ENCODE measurements at places on chromosomes 13 and 19. TPM values are rescaled to one million over a fixed set of nuclear protein-coding genes. Genes with fewer than 3 reads are reported as not detected.

- no peak for DNase-seq
Observed at GRCh38 chr19:33438987-33439781, 65.7 kb downstream of the CEBPG start.

DNA sequence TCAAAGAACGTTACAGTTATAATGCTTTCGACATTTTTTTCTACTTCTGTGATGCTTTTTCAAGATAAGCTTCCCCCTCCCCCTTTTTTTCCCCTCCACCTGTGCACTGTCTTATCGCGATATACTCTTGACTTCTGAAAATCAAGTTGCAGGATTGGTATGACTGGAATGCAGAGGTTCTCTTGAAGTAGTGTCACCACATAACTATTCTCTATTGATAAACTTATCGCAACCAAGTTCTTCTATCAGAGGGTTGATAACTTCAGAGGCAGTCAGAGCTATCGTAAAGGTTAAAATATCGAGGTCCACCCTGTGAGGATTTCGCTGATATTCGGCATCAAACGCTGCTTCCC, 820 bp downstream of the EID2 start:
- DNase-seq: peak; percentile 98

DNA sequence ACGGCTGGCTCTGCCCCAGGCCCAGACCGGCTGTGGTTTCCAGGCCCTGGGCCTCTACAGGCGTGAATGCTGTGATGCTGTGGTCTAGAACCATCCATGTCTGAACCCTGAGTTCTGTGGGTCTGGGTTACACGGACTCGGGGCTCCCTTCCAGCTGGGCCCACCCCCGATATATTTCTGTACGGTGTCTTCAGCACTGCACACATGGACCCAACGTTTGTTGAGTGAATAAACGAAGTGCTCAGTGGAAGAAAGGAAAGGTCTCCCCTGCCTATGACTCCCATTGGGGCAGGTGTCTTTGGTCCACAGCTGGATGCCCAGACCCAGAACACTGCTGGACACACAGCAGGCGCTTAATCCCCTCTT, 6.7 kb downstream of the TEKTIP1 start:
- no peak for DNase-seq

- DNase-seq: no peak
Observed at GRCh38 chr13:42116225-42116624, 67.8 kb downstream of the DGKH start.

DNA sequence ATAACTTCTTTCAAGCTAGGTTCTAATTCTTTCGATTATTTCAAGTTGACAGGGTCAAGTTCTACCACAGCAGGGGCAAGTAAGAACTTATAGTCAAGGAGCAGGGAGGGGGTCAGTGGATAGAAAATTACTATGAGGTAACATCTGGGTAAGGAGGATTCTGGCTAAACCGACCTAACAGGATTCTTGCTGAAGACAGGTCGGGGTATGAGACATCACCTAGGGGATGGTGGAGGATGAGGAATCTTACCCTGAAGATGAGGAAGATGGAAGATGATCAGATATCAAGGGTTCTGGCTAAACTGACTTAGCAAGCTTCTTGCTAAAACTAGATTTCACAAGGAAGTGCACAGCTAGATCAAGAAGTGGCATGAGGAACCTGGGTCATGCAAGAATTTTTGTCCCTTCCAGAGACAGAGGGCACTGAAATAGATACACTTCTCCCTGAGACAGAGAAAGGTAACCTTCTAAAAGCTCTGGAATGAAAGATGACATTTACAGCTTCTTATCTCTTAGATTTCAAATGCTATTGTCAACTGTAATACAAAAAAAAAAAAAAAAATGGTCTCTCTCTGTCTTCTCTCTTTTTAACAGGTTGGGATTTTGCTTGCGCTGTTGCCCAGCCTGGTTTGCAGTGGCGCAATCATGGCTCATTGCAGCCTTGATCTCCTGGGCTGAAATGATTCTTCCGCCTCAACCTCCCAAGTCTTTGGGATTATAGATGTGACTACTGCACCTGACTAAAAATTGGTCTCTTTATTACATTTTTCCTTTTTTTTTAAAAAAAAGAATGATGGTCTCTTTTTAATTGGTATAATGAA, 9.6 kb upstream of the METTL21C start:
- no peak for DNase-seq

DNA sequence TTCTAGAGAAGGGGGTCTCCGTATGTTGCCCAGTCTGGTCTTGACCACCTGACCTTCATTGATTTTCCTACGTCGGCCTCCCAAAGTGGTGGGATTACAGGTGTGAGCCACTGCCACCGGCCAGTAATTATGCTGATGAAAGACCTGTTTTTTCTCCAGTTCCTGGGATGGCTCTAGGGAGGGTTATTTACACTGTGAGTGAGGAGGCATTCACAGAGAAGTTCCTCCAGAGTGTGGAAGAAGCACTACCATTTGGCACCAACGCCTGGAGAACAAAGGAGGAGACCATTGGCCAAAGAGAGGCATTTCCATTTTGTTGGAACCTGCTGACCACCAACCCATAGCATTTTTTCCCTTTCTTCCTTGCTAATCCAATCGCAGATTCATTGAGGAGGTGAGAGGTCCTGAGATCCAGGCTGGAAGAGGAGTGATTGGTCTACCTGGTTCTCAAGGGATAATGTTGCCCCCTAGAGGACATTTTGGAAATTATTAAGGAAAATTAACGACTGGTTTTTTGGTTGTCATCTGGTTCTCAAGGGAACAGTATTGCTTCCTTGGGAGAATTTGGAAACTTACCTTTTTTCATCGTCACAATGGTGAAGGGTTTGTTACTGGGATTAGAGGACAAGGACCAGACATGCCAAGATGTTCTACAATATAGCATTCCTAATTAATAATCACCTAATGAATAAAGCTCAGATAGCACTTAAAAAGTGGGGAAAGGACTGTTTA, 5.5 kb upstream of the SAE1 start:
- no peak for DNase-seq

- no peak for DNase-seq
Observed at GRCh38 chr19:9009431-9009830, 778 bp downstream of the MUC16 start.

DNA sequence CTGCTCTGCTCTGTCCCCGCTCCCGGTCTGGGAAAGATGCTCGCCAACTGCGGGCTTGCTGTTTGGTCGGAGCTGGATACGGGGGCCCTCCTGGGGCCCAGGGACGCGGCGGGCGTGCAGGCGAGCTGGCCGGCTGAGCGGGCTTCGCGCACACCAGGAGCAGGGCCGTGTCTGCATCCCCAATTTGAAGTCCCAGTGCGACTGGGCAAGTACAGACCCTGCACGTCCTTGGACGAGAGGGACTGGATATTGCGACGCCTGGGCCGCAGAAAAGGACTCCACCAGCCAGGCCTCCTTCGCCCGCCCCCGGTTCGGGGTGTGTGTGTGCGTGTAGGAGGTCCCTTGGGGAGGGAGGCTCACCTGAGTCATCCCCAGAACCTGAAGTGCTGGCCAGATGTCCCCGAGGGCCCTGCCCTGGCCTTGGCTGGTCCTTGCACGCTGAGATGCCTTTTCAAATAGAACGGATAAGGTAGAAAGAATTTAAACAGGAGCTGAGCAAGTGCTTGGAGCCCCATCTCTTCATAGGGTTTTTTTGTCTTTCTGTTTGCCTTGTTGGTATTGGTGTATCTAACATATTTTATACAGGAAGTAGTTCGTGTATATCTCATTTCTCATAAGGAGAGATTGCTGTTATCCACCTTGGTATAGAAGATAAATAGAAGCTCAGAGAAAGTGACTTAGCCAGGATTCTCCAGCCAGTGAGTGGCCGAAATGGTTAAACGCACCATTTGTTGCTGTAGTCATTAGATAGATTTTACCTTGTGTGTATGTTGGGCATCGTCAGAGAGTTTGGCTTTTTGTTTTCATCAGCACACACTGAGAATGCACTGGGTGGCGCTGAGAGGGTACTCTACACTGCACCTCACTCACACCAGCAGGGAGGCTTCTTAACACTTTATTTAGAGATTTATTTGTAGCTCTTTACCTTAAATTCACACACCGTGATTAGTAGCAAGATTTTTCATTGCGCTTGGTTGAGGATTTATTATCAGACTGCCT, 1.1 kb downstream of the NAXD start:
- no peak for DNase-seq

DNA sequence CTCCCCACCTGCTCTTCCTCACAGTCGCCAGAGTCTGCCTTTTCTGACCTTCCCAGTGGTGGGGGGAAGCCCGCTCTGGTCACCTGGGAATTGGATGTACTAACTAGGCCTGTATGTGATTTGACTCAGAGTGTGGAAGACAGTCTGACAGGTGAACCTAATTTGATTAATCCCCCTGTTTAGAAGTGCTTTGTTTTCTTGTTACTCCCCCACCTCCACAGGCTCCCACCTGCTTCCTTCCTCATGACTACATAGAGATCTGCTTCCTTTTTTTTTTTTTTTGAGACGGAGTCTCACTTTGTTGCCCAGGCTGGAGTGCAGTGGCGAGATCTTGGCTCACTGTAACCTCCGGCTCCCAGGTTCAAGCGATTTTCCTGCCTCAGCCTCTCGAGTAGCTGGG, 44.0 kb downstream of the COG3 start:
- DNase-seq: no peak

DNA sequence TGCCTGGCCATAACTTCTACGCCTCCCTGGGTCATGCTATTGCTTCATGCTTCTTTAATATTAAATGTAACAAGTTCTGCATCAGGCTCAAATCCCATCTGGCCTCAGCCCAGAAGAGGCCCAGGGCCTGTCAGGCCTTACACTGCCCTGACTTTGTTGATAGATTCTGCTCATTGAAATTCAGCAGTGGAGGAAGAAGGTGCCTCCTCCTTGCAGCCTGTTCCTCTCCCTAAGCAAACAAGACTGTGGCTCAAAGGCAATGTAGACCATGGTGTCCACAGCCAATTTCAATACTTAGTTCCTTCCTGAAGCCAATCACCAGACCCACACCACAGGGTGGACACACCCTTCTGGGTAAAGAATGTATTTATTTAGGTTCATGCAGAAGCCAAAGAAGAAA, 59.4 kb downstream of the LACC1 start:
- no peak for DNase-seq

- no peak for DNase-seq
Observed at GRCh38 chr19:28358633-28359032, 854.3 kb downstream of the UQCRFS1 start.

DNA sequence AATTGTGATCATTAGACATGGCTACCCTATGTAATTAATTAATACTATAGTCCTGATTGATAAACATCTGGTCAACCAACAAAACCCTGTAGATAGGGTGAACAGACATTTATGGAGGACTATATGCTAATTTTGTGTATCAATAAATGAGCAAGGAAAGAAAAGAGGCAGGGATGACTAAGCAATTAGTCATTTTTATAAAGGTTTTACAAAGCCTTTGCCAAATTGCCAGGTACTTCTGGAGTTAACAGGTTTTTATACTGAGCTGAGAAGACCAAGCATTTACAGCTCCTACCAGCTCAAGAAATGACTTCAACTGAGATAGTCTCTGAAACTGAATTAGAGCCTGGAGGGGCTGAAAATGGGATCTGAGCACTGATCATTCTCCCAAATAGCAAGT, 186.8 kb upstream of the PRR20A start:
- DNase-seq: no peak

- DNase-seq: no peak
Observed at GRCh38 chr13:81987159-81987558, 1646.2 kb upstream of the SPRY2 start.

DNA sequence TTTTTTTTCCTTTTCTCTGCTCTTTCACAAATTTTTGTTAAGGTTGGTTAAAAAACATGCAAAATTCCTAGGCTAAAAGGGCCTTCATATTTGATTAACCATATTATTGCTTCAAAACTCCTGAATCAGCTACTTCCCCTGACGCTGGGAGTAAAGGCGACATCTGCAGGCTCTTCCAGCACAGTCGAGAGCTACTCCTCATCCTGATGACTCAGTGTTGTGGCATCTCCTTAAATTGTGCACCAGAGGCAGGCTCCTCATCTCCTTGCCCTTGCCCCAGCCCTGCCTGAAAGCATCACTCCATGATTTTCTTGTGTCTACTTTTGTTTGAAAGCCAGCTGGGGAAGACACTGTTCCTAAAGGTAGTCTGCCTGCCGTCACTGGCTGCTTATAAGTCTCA, 24.5 kb upstream of the SOX1 start:
- no peak for DNase-seq

DNA sequence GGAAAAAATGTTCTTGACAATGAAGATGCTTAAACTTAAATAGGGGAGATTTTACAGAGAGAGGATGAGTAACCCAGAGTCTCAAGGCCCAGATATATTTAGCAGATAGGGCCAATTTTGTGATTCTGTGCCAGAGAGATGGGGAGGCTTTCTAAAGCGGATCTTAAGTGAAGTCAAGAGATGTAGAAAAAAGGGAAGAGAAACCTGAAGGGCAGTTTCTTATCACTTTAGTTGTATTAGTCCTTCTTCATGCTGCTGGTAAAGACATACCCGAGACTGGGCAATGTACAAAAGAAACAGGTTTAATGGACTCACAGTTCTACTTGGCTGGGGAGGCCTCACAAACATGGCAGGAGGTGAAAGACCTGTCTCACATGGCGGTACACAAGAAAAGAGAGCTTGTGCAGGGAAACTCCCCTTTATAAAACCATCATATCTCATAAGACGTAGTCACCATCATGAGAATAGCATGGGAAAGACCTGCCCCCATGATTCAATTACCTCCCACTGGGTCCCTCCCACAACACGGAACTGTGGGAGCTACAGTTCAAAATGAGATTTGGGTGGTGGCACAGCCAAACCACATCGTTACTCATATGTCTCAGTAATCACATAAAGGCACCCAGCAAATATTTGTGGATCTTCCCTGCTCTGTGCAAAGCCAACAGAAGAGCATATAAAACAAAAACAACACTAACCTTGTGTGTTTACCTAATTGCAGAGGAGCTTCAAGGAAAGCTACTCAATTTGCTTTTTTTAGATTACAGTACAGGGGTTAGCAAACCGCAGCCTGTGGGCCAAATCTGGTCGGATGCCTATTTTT, 102.6 kb upstream of the MYCBP2 start:
- DNase-seq: no peak

DNA sequence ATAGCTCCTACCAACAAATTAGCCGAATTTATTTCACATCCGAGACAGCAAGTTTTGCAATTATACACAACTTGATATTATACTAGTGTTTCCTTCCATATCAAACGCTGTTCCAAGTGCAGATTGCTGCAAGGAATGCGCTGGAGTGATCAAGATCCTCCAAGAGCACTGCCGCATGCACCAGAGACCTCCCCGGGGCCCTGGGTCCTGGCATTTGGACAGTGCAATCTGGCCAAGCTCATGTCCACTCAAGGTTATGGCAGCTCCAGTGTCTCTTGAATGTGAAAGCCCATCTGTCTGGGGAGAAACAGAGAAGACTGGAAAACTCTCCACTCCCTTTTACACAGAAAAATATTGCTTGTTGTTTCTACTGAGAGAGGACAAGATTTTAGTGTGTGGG, 111.9 kb downstream of the HSPH1 start:
- DNase-seq: no peak

GRCh38 chr13:51222686-51223559, 725 bp downstream of the FAM124A start:
- no peak for DNase-seq

- DNase-seq: no peak
Observed at GRCh38 chr19:23075031-23075733, 41.6 kb upstream of the ZNF730 start.

GRCh38 chr19:29860492-29860891, 48.7 kb downstream of the CCNE1 start:
- no peak for DNase-seq

Gene KATNAL1
- 34.3 TPM for total RNA-seq

Gene SBK2
- total RNA-seq: 0.69 TPM

Gene LCP1
- total RNA-seq: 1.5 TPM

Gene ZNF154
- not detected for total RNA-seq

Gene RPL18
- 670 TPM for total RNA-seq

Gene DMKN
- total RNA-seq: 5.6 TPM

Gene FGF21
- total RNA-seq: not detected

Gene ATP4B
- total RNA-seq: not detected

Gene CCDC70
- total RNA-seq: not detected

Gene ITM2B
- total RNA-seq: 156 TPM

Data from Panc1 (cell line).